NCI-H2171 treated with DMSO at 0.1 percent for 48 hours (cell line): ENCODE measurements at places on chromosomes 1 and 21.

DNA sequence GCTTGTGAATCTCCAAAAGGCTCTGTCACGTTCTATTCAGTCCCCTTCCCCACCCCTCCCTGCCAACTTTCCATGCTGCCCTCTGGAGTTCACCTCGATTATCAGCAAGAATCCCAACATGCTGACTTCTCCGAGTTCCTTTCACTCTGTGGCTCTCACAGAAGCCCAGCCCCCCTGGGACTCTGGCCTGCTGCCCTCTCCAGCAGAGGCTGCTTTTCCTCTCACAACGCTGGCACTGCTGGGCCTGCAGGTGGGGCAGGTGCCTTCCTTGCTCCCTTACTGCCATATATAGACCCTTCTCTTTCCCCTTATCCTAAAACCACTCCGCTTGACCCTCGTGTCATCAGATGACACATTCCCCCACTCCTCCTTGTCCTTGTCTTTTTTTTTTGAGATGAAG lies 10.2 kb upstream of the RNF186 start:
- DNase-seq: no peak

DNA sequence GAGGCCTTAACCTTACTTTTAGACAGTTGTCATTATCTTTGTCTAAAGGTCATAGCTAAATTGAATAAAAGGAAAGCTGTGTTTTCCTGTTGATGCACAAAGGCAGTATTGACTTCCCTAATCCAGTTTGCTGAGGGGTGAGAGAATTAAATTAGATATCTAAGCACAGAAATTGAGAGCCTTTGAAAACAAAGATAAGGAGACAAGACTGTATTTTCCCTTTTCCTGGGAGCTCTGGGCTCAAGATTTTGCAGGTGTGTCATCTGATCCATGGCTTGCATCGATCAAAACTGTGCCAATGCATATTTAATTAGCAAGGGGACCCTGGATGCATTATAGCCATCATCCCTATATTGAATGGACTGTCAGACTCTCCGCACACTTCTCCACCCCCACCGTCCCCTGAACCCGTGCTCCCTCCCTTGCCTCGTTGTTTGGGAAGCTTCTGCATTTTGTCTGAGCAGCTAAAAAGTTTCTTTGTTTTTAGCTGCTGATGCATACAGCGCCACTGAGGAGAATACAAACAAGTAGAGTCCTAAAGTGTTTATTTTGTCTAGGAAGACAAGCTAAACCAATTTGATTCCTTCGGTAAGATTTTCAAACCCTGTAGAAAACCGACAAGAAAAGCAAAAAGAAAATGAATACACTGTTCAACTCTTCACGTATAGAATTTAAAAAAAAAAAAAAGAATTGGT lies 186.3 kb downstream of the NFIA start:
- DNase-seq: no peak

DNA sequence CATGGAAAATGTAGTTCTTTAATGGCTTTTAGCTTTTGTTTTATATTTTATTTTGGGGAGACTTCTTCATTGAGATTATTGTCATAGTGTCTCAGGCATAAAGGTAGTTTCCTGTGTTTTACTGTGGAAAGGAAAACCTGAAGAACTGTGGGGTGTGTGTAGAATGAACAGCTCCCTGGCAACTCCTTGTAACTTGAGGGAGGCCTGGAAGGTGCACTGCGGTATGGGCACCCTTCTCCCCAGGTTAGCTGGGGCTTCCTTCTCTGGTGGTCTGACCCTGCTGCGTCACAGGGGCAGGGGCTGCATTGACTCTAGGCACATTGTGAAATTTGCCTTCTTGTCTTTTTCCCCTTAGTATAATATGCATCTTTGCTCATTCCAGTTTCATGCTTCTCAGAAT lies 1.7 kb downstream of the ATP1B1 start:
- DNase-seq: no peak

GRCh38 chr1:192545896-192546521 lies 29.6 kb upstream of the RGS1 start:
- no peak for DNase-seq

DNA sequence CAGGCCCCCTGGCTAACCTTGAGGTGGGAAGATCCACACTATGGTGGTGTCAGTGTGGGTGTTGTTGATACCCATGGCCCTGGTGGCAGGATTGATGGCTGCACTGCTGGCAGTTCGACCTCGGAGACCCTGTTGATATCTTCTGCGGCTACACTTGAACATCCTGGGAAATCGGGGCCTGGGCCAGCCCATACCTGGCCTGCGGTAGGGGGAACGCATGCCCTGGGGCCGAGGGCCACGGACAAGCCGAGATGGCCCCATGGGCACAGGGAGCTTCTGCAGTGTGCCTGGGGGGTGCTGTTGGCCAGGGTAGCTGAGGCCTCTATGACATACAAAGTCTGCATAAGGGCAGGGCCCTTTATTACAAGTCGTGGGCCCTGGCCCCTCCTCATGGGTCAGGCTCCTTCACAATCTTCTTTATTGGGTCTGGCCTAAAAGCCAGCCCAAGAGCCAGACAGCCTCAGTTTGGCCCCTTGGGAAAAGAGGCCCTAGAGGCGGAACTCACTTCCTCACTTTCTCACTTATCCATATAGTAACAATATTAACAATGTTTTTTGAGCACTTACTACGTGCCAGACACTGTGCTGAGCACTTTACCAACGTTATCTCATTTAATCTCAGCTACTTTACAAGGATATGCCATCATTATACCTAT lies at the start of gene P3R3URF:
P3R3URF (minus strand) TSS at position 278 of the 655 bp plus-strand sequence; CDS start at position 261, 17 bp downstream.
- DNase-seq: no peak

- DNase-seq: peak; percentile 81
Measured at GRCh38 chr1:109667452-109668122, at the start of gene GSTM2. Gene GSTM2 (plus strand): TSS chr1:109668057. CDS start chr1:109668116, 59 bp downstream.
